ENCODE measurements at places on chromosomes 3 and 15. TPM values are rescaled to one million over a fixed set of nuclear protein-coding genes. Genes with fewer than 3 reads are reported as not detected.

- H3K27me3 ChIP-seq, result no peaks in the 10 kb centered on the region
- no peaks in the 10 kb centered on the region for H3K36me3 ChIP-seq
- H3K27ac ChIP-seq, result no peak overlapping the region
- H3K4me1 ChIP-seq, result peaks cover 7% of the 10 kb centered on the region
- no peak for DNase-seq
- no peak overlapping the region for H3K4me3 ChIP-seq
These were observed 5.1 kb downstream of the RASA2 start for GRCh38 chr3:141491929-141492328.

GRCh38 chr3:179544981-179545645 lies 17.6 kb upstream of the ACTL6A start:
- no peak for DNase-seq
- no peak overlapping the region for H3K27ac ChIP-seq
- H3K36me3 ChIP-seq, result no peaks in the 10 kb centered on the region
- peaks cover 6% of the 10 kb centered on the region for H3K27me3 ChIP-seq

DNA sequence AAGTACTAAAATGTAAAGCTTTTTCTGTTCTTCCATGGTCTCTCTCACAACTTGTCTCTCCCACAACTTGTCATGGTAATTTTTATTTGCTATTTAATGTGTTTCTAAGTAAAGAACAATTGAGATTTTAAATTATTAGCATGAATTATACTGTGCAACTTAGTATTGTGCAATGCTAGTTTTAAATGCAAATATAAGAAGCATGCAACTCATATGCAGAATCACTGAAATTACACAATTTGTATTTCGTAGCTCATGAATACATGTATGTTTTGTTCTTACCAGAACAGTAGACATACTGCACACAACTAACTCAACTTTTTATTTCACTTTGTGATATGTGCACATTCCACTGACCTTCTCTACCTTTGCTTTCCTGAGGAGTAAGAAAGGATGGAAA lies 96.5 kb downstream of the SQOR start:
- H3K4me1 ChIP-seq, result no peaks in the 10 kb centered on the region
- no peaks in the 10 kb centered on the region for H3K36me3 ChIP-seq
- peaks cover 30% of the 10 kb centered on the region for H3K27me3 ChIP-seq
- no peak for DNase-seq

DNA sequence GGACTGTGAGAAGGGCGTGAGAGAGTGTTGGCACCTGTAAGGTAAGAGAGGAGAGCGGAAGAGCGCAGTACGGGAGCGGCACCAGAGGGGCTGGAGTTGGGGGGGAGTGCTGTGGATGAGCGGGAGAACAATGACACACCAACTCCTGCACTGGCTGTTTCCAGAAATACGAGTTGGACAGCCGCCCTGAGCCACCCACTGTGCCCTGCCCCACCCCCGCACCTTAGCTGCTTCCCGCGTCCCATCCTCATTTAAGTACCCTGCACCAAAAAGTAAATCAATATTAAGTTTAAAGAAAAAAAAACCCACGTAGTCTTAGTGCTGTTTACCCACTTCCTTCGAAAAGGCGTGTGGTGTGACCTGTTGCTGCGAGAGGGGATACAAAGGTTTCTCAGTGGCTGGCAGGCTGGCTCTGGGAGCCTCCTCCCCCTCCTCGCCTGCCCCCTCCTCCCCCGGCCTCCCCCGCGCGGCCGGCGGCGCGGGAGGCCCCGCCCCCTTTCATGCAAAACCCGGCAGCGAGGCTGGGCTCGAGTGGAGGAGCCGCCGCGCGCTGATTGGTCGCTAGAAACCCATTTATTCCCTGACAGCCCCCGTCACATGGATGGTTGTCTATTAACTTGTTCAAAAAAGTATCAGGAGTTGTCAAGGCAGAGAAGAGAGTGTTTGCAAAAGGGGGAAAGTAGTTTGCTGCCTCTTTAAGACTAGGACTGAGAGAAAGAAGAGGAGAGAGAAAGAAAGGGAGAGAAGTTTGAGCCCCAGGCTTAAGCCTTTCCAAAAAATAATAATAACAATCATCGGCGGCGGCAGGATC lies at the start of gene SOX2:
Gene SOX2 (plus strand): TSS at position 601 of the 811 bp plus-strand sequence. CDS start 436 bp downstream, outside the sequence.
- peak within 1 kb of the TSS; percentile 67 for H3K27ac ChIP-seq
- peak within 1 kb of the TSS; percentile 79 for H3K4me3 ChIP-seq
- peaks cover 65% of the 10 kb centered on the region for H3K27me3 ChIP-seq
- H3K4me1 ChIP-seq, result peaks cover 14% of the 10 kb centered on the region
- DNase-seq, result peak; percentile 89

Gene C15orf61
- 4.8 TPM for total RNA-seq

Gene RTP3
- not detected for total RNA-seq

Gene CHRM5
- total RNA-seq, result not detected

All from osteocyte (in vitro differentiated cells).